ENCODE measurements at places on chromosomes 7 and 10.
A peak's percentile ranks its signal among the peaks of the same experiment; 100 is the strongest.

DNA sequence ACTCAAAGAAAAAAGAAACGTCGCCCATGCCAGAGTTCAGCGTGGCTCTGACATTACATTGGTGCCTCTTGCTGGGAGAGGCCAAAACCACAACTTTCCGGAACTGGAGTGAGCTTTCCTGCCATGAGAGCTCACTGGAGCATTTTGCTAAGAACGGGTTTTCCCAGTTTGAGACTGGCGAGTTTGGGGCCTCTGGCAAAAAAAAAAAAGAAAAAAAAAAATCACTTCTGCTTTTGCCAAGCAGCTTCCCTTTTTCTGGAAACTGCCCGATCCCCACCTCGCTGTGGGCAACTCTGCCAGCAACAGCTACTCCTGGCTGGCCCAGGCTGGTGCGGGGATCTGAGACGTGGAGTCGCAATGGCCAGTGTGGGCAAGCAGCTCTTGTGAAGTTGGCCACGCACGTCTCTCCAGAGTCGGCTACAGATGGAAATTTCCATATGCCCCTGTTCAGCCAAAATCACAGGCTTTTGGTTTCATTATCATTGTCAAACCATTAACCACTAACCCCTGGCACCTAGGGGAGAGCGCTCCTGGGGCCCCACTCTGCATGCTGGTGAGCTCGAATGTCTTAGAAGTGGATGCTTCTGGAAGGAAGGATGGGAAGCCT, 25.7 kb downstream of the PRKAG2 start:
- DNase-seq = no peak

DNA sequence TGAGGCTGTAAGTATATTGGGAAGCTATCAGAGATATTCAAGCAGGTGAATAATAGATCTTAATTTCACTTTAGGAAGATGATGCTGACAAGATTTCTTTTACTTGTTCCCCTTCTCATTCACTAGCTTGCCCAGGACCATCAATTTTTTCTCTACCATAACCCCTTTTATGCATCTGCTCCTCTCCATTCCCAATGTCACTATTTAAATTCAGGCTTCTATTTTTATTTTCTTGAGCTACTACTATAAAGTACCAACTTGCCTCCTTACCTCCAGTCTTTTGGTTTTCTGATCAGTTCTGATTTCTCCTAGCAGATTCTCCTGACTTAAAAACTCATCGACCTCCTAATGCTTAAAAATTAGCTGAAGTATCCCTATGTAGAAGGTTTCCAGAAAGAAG, 97.7 kb upstream of the SMIM30 start:
- DNase-seq = no peak

- DNase-seq = peak; percentile 12
Measured at GRCh38 chr10:112519133-112519761, 72.2 kb downstream of the VTI1A start.

DNA sequence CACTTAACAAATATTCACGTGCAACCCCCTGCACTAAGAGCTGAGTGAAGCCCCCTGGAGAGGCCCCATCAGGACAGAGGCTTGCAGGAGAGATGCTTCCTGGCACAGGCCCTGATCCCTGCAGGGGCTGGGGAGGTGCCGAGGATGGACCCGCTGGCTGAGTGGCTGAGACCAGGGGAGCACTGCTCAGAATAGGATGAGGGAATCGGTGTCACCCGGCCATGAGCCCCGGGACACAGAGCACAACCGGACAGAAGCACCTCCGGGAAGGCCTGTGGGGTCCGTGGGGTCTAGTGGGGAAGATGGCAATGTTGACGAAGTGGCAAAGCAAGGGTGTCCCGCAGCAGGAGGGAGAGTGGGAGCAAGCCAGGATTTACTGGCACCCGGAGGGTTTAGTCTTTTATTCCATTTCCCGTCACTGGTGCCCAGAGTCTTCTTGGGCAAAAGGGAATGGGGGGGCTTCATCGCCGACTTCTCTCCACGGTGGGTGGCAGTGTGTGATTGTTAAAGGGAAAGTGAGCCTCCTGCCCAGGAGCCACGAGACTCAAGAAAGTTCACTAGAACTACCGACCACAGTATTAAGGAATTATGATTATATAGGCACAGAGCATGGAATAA, 140.7 kb downstream of the ADARB2 start:
- no peak for DNase-seq

GRCh38 chr10:86182150-86182549, 184.4 kb downstream of the GRID1 start:
- DNase-seq = no peak

- no peak for DNase-seq
Measured at GRCh38 chr10:44183667-44184632, 200.9 kb downstream of the CXCL12 start.

GRCh38 chr7:159094023-159094740, 50.5 kb downstream of the VIPR2 start:
- DNase-seq = no peak

GRCh38 chr7:26081638-26082037, 70.4 kb upstream of the NFE2L3 start:
- no peak for DNase-seq

DNA sequence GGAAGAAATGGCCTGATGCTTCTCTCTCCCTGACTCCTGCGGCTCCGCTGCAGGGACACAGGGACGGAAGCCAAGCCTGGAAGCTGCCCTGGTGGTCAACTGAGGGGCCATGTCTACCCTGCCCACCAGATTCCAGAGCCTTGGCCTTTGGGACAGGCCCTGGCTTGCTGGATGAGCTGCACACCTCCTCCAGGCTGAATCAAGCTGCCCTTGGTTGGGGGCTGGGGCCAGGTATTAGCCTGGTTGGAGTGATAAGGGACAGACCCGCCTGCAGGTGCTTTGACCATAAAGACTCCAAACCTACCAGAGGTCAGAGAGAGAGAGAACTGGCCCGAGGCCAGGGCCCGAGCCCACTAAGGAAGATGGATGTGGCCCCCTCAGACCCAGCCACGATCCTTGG, 30.1 kb downstream of the CRHR2 start:
- DNase-seq = no peak
